ENCODE measurements at places on chromosomes 5 and 9.

GRCh38 chr5:111635916-111636570 is 121.0 kb downstream of the NREP start:
- DNase-seq, result no peak

DNA sequence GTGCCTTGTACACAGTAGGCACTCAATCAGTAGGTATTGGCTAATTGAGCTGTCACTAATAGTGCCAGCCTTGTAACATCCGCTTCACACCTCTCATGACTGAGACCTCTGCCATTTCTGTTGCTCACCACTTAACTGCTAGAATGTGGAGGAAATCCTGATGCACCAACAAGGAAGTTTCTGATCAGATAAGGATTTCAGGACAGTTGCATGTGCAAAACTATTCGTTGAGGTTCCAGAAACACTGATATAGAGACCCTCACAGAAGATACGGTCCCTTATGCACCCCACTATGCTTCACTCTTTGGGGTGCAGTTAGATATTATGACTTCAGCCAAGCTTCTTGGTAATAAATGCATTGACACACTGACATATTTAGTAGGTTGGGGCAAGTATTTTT is 10.7 kb downstream of the SAP30L start:
- no peak for DNase-seq

GRCh38 chr5:135738564-135738875 is 95.9 kb upstream of the SLC25A48 start:
- DNase-seq, result no peak

GRCh38 chr9:34513567-34514214 is 9.1 kb downstream of the ENHO start:
- DNase-seq, result no peak

- DNase-seq, result no peak
Measured at GRCh38 chr5:159899067-159900049, 16.9 kb upstream of the ADRA1B start.

GRCh38 chr5:169828385-169828784 is 151.9 kb downstream of the INSYN2B start:
- DNase-seq, result no peak

DNA sequence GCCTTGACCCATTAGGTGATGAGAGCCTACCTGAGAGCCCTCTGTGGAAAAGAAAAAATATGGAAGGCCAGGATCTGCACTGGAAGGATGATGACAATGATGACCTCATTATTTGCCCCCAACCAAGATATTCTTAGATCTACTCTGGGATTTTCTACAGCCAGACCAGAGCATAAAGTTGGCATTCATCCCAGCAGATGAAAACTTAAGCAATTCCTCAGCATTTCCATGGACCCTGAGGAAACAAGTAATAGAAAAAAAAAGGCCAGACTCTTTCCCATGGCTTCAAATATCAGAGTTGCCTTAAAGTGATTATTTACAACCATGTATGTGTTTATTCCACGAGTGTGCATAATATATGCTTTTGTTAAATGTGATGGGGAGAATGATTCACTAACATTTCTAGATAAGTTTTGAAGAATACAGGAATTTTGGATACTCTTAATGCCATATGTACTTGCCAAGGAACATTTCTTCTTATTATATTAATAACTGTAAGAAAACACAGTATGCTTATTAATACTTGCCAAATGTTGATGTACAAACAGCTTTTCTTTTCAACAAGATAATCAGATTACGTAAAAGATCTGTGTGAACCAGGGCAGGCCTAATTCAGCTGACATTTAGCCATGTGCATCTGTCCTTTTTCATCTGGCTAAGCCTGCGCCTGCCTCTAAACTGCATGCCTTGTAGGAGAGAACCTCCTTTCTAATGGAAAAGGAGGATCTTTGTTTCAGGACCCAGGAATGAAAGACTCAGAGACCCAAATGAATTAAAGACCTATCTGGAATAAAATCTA is 94.8 kb downstream of the ARRDC3 start:
- no peak for DNase-seq

- no peak for DNase-seq
Measured at GRCh38 chr5:143886096-143886495, 74.1 kb downstream of the HMHB1 start.

DNA sequence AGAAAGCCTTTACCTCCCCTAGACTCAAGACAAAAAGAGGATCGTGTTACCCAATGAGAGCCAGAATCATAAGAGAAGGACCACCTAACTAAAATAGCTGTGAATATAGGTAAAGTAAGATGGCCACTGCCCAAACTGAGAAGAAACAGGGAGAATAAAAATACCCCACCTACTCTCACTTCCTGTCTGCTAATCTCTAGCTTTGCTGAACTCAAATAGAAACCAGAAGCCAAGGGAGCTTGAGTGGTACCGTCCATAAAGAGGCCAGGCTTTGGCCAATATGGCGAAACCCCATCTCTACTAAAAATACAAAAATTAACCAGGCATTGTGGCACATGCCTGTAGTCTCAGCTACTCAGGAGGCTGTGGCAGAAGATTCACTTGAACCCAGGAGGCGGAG is 123.0 kb upstream of the FST start:
- DNase-seq, result no peak

DNA sequence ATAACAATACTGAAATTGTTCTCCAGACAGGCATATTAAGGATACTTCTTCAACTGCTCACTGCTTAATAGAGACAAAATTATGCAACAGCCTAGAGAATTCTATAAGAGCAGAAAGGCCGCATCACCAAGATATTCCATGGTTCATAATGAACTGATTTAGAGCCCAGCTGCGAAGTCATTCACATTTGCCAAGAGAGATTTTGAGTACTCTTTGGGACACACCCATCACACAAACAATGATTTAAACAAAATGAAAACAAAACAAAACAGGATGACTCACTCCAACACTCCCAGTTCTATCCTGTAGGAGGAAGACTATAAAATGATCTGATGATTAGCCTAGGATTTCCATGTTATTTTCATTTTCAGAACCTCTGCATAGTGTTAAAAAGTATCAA is 145.7 kb upstream of the GNA14 start:
- no peak for DNase-seq

DNA sequence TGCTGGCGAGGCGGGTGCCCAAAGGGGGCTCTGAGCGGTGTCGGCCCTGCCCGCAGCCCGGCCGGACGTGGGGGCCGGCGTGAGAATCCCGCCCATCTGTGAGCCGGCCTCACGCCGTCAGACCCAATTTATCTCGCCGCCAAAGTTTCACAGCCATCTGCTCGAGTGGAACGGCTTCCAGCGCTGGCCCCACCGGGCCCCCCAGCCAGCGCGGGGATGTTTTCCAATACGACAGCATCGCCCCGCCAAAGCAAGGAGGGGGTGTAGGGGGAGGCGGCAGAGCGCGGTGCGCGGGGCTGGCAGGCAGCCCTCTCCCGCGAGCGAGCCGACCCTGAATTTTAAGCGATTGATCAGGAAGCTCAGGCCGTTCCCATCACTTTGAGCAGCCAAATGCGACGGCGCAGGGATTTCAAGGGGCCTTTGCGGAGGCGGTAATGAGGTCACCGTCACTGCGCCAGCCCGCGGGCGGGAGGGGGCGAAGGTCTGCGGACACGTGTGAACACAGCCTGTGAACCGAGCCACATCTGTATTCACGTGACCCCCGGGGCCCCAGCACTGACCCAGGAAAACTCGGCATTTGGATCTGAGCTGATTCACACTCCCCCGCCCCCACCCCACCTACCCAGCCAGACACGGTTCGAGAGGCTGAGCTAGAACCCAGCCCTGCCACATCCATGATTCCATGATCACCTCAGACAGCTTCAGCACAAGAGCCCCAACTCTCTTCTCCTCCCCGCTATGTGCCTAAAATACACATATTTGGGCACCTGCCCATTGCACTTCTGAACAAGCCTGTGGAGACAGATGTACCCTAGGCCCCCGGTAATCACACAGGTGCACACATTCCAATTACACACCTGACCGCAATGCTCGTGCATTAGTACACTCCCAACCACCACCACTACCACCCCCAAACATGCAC is 47.8 kb upstream of the PSD2 start:
- DNase-seq, result no peak

DNA sequence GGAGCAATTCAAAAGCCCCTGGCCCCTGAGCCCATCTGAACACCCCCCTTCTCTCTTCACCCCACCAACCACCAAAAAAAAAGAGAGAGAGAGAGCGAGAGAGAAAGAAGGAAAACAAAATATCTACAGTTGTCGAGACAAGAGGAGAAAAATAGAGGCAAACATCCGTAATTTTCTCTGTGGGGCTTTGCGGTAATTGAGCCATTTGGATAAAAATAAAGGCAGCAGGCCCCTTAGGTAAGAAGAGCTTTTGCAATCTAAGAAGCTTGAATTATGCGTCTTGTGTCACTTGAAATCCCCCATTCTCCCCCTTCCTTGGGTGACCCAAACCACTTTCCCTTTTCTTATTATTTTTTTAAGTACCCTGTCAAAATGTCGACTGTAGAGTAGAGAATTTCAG is 35.5 kb upstream of the FUBP3 start:
- no peak for DNase-seq

DNA sequence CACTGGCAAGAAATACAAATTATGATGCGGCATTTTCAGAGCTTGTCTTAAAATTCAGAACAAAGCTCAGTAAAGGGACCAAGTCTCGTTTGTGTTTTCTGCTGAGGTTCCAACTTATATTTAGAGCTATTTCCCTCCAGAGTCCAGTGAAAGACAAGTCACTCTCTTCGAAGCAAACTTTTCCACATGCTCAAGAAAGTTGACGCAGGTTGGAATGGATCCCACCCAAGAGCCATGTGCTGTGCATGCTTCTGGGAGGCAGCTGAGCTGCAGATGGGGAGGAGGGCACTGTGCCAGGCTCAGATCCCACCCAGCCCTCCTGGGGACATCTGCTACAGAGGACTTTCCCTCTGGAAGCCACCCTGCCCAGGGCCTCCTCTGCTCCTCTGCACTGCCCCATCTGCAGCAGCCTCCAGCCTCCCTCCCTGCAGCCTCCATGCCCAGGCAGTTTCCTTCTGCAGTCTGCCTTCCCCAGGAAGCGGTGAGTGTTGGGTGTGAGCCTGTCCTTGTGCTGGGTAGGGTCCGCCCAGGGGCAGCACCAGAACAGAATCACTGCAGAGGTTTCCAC is 75.3 kb downstream of the COL23A1 start:
- DNase-seq, result no peak

DNA sequence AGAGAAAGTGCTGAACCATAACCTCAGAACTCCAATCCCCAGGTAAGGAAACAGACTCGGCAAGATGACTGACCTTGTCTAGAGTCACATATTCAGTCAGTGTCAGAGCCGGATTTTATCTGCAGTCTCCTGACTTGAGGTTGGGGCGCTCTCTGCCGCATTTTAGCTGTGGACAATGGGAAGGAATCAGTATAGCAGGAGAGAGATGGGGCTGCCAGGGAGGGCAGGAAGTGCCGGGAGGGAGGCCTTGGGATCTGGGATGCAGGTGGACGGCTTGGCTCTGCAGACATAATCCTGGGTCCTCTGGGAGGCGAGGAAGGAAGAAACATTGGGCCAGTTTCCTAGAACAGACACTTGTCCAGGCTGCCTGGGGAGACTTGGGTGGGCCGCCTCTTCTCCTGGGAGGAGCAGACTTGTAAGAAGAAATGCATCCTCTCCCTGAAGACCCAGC is 39.7 kb upstream of the COL15A1 start:
- DNase-seq, result no peak

DNA sequence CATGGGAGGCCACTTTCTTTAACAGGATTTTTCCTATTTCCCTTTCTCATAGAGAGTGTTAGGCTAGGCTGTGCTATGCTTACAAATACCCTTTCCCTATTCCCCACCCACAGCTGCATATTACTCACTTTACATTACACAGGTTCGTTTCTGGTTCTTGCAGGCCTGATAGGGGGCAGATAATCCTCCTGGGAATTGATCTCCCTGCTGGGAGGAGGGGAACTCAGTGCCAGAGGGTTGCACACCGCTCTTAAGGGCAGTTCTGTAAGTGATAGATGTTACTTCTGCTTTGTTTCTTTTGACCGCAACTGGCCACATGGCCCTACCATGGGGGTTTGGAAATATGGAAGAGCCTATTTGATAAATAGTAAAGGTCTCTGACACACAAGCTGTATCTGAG is 54.0 kb upstream of the NTRK2 start:
- no peak for DNase-seq

DNA sequence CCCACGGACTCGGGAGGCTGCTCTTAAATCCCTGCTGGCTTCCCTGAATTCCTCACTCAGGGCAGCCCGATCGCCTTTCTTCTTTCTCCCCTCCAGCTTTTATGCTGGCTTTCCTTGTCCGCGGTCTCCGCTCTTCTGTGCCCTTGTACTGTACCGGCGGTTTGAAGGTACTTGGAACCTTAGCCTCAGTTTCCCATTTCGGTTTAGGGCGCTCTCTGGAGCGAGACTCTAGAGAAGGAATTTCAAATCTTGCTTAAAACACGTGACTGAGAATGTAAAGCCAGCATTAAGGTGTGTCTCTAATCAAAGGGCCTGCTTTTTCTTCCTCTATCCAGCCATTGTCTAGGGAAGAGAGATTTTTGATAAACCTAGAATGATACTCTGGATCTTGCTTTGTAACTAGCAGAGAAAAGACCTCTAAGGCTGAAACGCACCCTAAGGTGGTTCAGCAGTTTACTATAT is 650 bp downstream of the GPR107 start:
- no peak for DNase-seq

DNA sequence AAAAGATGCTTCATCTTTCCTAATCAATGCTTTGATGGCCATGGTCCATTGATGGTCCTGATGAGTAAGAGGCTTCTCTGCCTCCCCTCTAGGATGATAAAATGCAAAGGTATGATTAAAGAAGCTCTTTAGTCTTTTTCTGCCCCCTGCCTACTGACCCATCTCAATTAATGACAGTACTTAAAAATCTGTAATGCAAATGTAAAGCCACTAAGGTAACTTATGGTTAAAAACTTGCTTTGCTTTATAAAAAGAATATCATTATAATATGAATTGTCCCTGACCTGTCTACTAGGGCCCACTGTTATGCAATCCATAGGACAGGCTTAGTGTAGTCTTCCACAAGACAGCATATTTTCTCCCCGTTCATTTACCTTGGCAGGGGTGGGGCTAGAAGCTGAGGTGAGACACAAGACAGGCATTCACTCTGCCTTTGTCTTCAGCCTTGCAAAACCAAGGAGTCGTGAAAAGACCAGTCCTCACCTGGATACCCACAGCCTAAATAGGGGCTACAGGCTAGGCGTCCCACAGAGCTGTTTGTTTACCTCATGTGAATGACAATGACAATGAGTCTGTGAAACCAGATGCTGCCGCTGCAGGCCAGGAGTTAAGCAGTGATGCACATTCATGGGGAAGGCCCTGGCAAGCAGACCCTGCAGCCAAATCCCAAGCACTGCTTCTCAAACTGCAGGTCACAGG is 60.4 kb downstream of the BNC2 start:
- DNase-seq, result no peak

- no peak for DNase-seq
Measured at GRCh38 chr5:33046091-33046490, 335.0 kb downstream of the NPR3 start.

Data from activated CD4-positive, CD25-positive, alpha-beta regulatory T cell (primary cell).